Panc1 (cell line): ENCODE measurements at places on chromosomes 13 and 19.
A peak's percentile ranks its signal among the peaks of the same experiment; 100 is the strongest.

DNA sequence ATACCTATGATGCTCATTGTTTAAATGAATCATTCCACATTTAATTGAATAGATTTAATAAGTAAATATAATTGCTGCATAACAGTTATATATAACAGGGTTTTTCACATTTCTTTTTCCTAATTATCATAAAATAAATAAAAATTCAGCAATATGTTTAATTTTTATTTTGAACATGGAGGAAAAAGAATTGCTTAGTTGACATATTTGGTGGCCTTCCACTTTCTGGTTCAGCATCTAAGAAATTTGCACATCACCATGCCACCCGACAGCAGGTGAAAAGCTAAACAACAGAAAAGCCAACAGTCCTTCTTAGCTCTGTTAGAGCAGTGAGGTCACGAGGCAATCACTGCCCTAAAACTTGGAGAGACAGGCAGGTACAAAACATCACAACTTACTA is 790.2 kb downstream of the GPC5 start:
- no peak for DNase-seq

DNA sequence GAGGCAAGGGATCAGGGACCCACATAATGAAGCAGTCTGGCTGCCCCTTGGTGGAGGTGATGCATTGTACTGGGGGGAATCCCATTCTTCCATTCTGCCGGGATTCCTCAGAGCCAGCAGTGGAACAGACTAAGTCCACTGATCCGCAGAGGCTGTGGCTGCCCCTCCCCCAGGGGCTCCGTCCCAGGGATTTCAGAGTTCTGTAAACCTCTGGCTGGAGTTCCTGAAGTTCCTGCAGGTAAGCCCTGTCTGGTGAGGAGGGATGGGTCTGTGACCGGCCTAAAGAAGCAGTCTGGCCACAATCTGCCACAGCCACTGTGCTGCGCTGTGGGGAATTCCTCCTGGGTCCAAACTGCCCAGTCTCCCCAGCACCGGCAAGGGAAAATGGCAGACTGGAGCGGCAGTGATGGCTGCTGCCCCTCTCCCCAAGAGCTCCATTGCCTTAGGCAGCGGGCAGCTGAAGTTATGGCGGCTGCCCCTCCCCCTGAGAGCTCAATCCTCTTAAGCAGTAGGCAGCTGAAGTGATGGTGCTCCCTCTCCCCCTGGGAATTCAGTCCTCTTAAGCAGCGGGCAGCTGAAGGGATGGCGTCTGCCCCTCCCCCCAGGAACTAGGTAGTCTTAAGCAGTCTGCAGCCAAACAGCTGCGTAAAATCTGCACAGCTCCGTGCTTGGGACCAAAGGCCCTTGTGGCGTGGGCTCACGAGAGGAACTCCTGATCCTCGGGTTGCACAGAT is 155.7 kb downstream of the PCDH17 start:
- no peak for DNase-seq

- no peak for DNase-seq
Observed at GRCh38 chr13:32910530-32910929, 105.7 kb upstream of the KL start.

GRCh38 chr19:13621413-13621812 is 115.1 kb upstream of the CACNA1A start:
- peak; percentile 87 for DNase-seq

DNA sequence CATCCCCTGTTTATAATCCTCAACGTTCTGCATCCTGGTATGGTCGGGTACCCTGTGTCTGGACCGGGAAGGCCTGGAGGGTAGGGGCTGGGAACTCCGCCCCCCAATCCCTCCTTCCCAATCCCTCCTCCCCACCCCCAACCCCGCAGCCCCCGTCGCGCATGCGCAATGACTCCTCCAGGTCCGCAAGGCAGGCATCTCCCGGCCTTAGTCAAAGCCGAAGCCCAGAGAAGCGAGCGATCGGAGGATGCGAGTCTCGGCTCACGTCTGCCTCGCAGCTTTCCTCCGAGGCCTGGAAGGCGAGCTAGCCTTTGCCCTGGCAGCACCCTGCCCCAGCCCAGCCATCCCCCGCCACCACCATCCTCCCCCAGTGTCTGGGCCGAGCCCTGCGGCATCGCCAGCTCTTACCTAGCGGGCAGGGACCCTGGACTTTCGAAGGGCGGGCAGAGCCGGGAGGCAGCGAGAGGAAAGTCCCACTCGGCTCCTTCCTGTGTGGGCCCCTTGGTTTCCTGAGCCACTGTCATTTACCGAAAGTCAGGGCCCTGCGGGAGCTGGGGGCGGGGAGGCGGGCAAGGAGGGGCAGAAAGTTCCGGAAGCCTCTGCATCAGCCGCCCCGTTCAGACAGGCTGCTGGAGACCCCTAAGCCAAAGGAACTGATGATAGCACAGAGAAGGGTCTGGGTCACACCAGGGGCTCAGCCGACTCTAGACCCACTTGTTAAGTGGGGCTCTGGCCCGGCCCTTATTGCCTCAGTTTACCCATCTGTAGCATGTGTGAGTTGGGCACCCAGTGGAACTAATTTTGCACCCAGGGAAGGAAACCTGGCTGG is at the start of gene JAK3:
Gene JAK3, minus strand, starts transcription at position 445 of the 829 bp plus-strand sequence. CDS start 3,565 bp downstream, outside the sequence.
- DNase-seq: no peak

DNA sequence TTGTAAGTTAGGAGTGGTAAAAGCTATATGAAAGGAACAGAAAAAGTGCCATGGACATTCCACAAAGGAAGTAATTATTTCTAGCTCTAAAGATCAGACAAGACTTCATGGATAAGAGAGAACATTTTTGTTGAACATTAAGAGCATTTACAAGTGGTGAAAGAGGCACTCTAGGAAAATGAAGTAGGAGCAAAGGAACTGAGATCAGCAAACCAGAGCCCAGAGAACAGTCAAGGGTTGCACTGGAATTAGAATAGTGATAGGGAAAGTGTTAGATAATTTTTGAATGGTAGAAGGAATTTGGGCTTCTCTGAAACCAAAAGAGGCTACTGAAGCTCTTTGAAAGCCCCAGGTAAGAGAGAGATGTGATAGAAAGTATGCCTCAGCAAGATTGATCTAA is 94.1 kb downstream of the COG6 start:
- DNase-seq: no peak

GRCh38 chr19:19595171-19595701 is 23.3 kb downstream of the PBX4 start:
- DNase-seq: no peak

- DNase-seq: no peak
Observed at GRCh38 chr13:99823961-99824360, 147.6 kb downstream of the ZIC5 start.

DNA sequence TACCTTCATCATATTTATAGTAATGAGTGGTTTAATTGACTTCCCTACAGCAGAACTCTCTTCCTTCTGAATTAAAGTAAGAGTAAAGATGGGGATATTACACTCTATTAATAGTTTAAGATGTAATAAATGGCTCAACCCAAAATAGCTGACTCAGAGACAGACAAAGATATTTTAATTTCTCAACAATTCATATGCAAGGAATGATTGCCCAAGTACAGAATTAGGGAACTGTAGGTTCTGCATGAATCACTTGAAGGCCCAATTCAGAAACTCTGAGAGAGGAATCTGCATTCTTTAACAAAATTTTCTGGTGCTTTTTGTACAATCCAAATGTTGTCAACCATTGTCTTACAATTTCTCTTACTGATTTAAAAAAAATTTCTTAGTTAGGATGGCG is 42.9 kb upstream of the PCDH9 start:
- no peak for DNase-seq

GRCh38 chr13:42751693-42752092 is 29.7 kb upstream of the FAM216B start:
- no peak for DNase-seq

- DNase-seq: no peak
Observed at GRCh38 chr19:5575590-5575989, 7.8 kb upstream of the TINCR start.

GRCh38 chr13:45416516-45417128 is 1.6 kb downstream of the SLC25A30 start:
- no peak for DNase-seq

DNA sequence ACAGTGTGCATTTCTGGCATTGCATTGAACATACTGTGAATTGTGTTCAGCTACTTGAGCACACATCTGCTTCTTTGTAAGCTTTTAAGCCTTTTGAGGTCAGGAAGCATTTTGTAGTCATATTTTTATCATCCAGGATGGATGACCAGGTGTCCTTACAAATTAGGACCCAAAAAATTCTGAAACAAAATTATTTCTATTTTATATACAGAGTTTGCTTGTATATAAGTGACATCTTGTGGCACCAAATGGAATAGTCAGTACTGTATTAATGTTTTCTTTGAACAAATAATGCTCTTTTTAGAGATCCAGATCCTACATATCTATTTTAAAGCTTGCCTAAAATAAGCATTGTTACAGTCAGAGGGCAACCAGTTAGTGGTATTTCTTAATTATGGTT is 9.5 kb upstream of the SUPT20H start:
- DNase-seq: no peak

DNA sequence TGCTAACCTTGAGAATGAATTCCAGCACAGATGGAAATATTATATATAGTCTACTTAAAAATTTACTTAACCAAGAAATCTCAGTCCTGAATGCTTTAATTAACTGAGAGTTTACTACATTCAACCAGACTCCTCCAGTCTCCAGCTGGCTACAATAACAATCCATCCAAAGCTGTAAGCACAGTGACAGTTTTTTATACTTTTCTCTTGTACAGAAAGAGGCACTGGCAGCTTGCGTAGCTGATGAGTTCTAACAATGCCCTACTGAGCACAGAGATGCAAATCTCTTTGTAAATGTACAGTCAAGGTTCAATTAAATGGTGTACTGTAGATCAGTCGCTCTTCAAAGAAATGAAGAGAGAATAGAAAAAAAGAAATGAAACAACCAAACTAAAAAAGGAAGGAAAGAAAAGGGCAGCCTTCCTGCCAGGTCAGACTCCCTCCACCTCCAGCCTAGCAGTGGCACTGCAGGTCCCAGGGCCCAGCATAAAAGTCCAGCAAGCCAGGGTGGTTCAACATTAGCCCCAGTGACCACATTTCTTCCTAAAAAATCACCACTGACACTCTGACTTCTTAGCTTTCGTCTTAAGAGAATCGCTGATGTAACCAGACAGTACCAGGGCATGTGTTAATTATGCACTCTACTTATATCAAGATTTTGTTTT is 88.4 kb downstream of the SACS start:
- no peak for DNase-seq

DNA sequence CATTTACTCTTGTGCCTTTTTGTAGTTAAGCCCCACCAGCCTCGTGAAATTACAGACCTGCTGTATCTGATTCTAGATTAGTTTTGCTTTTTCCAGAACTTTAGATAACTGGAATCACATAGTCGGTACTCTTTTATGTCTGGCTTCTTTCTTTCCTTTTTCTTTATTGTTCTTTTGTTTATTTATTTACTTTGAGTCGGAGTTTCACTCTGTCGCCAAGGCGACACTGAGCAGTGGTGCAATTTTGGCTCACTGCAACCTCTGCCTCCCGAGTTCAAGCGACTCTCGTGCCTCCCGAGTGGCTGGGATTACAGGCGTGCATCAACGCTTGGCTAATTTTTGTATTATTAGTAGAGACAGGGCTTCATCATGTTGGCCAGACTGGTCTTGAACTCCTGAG is 6.0 kb upstream of the NCCRP1 start:
- DNase-seq: no peak

- DNase-seq: no peak
Observed at GRCh38 chr13:109394311-109394988, 391.9 kb downstream of the IRS2 start.

DNA sequence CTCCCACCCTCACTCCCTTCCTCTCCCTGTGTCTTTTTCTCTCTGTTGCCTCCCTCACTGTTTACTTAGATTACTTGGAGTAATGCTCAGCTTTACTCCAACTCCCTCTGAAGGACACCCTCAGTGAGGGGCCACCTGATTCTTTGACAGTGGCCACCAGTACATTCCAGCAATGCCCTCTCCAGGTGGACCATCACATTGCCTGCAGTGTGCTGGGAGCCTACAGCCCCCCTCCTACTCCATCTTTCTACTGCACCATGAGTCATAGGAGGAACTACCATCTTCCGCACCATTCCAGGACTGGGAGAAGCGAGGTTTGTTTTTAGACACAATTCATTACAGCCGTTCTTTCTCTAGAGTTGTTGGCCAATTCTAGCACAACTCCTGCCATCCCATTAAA is 96.6 kb upstream of the POSTN start:
- DNase-seq: no peak

DNA sequence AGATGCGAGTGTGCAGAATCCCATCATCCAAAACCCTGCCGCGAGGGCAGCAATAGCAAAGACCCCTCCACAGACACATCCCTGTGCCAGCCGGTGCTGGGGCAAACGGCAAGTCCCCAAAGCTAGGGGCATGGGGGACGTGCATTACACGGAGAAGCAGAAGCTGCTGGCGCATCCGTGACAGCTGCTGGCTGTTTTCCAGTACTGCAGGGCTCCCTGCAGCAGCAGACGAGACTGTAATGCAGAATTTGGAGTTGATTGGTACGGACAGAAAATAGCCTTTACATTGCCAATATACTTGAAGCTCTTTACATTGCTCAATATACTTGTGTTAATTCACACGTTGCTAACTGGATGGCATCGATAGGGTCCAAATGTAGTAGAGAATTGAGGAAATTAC is 77.2 kb upstream of the TMTC4 start:
- no peak for DNase-seq

GRCh38 chr13:98930151-98930591 is 47.7 kb downstream of the DOCK9 start:
- DNase-seq: no peak

DNA sequence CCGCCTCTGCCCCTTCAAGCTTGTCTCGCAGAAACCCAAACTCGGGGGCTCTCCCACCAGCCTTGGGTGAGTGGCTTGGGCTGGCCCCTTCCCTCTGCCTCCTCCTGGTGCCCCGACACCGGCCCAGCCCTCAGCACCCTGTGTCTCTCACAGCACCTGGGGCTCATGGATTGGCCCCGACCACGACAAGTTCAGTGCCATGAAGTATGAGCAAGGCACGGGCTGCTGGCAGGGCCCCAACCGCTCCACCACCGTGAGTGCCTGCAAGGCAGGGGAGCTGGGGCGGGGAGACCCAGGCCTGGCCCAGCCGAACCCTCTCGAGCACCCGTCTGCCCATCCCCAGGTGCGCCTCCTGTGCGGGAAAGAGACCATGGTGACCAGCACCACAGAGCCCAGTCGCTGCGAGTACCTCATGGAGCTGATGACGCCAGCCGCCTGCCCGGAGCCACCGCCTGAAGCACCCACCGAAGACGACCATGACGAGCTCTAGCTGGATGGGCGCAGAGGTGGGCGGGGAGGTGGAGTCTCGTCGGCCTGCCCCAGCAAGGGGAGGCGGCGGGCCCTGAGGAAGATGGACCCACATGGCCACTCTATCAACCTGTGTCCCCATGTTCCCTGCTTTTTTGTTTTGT is 13.6 kb downstream of the PRKCSH start:
- DNase-seq: no peak
